ENCODE measurements at places on chromosomes 3 and 15. TPM values are rescaled to one million over a fixed set of nuclear protein-coding genes. Genes with fewer than 3 reads are reported as not detected.

Gene SCN11A
- polyA plus RNA-seq = 0.02 TPM

- DNase-seq = no peak
Observed at GRCh38 chr3:134680796-134681521, 30.1 kb upstream of the KY start.

DNA sequence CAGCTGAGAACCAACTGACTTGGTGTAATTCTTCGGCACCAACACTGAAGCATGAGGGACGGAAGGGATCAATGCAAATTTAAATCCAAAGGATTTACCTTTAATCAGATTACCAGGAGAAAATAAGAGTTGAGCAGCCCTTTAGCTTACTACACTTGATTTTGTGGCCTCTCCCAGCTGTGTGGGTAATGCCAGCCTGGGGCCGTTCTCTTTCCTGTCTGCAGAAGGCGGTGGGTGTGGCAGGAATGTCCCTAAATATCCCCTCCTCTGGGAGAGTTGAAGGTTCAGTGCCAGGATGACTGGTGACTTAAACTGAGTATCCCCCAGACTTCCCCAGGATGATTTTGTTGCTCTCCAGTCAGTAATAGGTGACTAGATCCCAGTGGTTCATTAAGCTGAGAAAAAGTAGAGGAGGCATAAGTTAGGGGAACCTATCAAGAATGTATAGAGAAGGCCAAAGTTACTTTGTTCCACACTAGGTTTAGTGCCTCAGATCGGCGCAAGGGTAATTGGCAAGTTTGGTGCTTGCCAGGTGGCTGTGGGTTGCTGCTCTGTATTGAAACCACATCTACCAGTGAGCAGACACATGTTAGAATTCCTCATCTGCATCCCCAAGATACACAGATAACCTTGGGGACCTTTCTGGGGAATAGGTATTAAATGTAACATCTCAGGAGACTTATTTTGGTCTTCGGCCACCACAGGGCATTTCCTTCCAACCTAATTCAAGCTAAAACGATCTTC, 23.1 kb downstream of the MAPKBP1 start:
- no peak for DNase-seq

- DNase-seq = no peak
Observed at GRCh38 chr15:85838655-85839054, 43.9 kb upstream of the KLHL25 start.

GRCh38 chr3:105527949-105528348, 161.2 kb downstream of the ALCAM start:
- no peak for DNase-seq

DNA sequence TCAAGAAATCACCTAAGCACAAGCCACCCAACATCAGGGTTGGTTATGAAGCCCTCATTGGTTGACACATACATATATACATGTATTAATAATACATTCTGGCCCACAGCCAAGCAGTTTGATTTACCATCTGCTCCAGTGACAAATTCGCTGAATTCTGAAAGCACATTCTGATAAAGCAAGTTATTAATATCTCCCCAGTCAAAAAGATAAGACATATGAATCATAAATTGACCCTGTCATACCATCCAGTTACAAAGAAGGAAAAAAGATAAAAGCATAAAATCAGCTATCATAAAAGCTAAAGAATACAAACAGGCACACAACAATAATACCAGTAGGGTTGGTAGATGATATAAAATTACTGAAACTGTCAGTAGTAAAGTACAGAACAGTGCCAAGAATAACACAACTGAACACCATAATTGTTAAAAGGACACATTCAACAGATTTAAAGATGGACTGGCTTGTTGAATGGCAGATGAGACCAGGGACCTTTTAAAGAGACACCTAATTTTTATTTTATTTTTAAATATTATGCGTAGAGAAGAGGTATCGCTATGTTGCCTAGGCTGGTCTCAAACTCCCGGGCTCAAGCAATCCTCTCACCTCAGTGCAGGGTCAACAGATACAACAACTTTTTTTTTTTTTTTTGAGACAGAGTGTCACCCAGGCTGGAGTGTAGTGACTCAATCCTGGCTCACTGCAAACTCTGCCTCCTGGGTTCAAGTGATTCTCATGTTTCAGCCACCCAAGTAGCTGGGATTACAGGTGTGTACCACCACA, 7.7 kb downstream of the SNX4 start:
- DNase-seq = peak; percentile 40

GRCh38 chr3:144085964-144086363, 114.3 kb downstream of the DIPK2A start:
- DNase-seq = no peak

Gene GRK7
- polyA plus RNA-seq = 0.03 TPM

Gene PDIA5
- 28.0 TPM for polyA plus RNA-seq

DNA sequence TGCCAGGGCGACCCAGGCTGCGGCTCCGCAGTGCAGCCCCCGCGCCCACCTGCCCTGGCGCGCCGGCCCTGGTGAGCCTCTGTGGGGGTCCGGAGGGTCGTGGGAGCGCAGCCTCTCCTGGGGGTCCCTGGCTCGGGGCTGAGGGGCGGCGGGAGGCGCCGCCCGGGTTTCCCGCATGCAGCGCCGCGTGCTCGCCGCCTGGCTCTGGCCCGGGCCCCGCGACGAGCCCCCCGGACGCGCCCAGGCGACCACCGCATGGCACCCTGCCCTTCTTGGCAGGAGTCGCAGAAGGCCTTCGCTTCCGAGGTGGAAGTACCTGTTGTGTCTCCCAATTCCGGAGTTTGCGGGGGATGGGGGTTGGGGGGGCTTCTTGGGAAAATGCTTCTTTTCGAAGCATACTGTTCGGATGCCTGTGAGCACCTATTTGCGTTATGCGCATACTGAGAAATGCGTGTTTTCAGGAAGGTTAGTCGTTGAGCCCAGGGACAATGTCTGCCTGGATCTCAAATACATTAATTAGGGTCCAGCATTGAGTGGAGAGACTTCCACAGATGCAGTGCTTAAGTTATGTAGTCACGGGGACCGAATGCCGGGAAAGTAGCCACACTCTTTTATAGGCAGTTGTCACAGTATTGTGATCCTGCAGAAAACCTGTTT, 1.3 kb downstream of the GABRA5 start:
- no peak for DNase-seq

DNA sequence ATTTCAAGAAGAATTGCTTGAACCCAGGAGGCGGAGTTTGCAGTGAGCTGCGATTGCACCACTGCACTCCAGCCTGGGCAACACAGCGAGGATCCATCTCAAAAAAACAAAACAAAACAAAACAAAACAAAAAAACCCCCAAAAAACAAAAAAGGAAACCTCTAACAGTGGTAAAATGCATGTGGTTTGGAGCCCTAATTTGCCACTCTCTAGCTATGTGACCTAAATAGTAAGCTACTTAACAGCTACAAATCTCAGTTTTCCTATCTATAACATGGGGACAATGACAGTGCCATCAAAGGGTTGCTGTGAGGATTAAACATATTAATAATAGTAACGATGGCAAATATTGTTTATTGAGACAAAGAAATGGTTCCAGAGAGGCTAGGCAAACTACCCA, 119.4 kb upstream of the LMOD3 start:
- DNase-seq = no peak

- DNase-seq = no peak
Observed at GRCh38 chr3:186670155-186670554, 4.3 kb downstream of the HRG start.

- no peak for DNase-seq
Observed at GRCh38 chr15:93231994-93232393, 143.0 kb upstream of the RGMA start.
